Foreskin keratinocyte (primary cell): ENCODE measurements at places on chromosomes 4 and X.
A peak's percentile ranks its signal among the peaks of the same experiment; 100 is the strongest.

- DNase-seq, result no peak
Measured at GRCh38 chr4:174255786-174256185, 27.7 kb downstream of the FBXO8 start.

DNA sequence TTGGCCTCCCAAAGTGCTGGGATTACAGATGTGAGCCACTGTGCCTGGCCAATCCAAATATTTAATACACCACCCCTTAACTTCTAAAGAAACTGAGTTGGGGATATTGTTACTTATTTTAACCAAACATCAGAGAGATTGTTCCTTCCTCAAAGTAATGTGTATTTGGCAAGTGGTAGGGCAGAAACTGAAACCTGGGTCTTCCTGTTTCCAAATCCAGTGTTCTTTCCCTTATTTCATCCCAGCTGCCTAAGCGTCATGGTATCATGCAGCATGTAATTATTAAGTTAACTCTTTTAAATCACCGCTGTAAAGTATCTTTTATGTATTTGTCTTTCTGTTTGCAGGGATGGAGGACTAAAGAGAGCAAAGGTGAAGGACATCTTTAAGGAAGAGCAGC is 68.4 kb downstream of the GPAT3 start:
- no peak for DNase-seq

DNA sequence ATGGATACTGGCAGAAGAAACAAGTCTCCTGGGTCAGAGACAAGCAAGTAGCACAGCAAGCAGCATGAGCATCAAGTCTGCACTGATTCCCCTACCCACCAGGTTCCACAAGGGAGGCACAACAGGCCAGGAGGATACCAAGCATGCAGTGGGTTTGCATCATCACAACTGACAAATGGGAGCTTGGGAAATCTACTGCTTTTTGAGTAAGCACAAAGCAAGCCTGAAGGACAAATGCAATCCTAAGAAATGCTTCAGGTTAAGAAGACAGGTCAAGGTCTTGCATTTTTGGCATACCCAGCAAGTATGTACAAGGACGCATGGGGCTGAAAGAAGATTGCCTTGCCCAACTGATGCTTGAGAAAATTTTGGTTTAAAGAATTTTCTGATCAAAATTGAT is 279.6 kb downstream of the PDGFC start:
- DNase-seq, result no peak

DNA sequence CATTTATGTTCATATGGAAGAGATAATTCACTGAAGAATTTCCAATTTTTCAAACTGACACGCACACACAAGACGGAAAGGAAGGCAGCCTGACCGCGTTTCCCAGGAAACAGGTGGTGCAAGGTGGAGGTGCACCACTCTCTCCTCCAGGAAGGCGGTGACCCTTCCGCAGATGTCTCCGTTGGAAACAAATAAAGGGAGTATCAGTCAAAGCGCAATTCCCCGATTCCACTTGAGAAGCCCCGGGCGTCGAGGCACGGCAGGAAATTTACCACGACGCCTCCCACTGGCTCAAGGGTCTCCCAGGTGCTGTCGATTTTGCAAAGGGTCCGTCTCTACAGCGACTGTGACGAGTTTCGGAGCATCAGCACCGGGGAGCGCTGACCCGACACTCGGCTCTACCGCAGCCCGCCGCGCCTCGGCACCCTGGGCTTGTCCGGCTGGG is 770 bp upstream of the TIGD2 start:
- DNase-seq, result peak; percentile 23

- peak; percentile 62 for DNase-seq
Measured at GRCh38 chr4:7196736-7197135, 4.4 kb downstream of the SORCS2 start.

DNA sequence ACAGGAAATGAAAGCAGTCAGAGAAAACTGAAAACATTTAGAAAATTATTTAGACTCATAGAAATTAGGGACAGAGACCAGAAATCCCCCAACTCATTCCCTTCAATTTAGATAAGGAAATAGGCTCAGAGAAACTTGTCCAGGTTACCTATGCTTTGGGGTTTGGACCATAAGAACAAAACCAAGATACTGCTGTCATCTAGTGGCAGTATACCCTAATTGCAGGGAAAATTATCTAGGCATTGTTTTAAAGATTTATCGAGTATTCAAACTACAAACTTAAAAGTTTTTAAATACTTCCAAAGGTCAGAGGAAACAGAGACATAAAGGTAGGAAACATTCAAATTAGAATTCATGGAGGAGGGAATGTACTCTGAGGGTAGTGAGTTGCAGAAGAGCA is 67.0 kb upstream of the KLHL13 start:
- no peak for DNase-seq

DNA sequence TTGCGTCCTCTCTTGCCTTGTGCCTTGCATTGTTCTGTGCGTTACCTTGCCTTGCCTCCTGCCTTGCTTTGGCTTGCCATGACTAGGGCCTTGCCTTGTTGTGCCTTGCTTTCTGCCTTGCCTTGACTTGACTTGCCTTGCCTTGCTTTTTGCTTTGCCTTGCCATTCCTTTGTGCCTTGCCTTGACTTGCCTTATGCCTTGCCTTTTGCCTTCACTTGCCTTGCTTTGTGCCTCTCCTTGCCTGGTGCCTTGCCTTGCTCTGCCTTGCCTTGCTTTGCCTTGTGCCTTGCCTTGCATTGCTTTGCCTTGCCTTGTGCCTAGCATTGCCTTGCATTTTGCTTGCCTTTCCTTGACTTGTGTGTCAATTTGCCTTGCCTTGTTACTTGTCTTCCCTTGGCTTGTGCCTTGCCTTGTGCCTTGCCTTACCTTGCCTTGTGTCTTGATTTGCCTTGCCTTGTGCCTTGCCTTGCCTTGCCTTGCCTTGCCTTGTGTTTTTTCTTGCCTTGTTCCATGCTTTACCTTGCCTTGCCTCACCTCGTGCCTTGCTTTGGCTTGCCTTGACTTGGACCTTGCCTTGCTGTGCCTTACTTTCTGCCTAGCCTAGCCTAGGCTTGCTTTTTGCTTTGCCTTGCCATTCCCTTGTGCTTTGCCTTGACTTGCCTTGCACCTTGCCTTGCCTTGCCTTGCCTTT is 95.8 kb downstream of the TAB3 start:
- DNase-seq, result peak; percentile 61

GRCh38 chr4:137997496-137997895 is 244.7 kb downstream of the SLC7A11 start:
- peak; percentile 82 for DNase-seq

GRCh38 chr4:11650801-11651596 is 222.3 kb upstream of the HS3ST1 start:
- no peak for DNase-seq

DNA sequence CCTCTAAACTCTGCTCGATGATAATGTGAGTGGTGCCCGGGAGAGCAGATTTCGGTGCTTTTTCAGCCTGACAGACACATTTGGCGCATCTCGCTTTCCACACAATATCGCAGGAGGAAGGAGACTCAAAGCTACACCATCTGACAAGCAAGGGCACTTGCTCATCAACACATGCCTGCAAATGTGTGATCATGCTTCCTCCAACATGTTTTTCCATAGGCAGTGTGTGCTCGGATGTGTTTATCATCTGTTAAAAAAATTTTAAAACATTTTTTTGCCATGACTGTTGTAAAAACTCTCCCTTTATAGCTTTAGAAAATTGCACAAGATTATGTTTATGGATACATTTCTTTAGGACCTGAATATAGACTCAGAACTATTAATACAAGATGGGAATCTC is 170.3 kb upstream of the PUDP start:
- DNase-seq, result no peak

DNA sequence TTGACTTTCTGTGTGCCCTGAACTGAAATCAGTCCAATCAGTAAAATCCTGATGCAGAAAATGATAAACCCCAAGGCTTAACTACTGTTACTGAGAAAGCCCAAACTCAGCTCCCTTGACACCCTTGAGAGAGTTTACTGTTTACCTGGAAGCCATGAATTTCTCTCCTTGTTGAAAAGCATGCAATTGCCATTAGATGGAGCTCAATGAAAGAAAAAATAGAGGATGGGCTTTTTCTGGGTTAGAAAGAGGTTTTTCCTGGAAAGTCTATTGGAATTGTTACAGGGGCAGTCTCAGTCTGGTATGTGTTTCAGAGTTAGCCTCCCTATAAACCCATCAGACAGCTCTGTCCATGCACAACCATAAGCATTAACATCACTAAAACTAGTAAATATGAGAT is 66.4 kb upstream of the C4orf54 start:
- no peak for DNase-seq

DNA sequence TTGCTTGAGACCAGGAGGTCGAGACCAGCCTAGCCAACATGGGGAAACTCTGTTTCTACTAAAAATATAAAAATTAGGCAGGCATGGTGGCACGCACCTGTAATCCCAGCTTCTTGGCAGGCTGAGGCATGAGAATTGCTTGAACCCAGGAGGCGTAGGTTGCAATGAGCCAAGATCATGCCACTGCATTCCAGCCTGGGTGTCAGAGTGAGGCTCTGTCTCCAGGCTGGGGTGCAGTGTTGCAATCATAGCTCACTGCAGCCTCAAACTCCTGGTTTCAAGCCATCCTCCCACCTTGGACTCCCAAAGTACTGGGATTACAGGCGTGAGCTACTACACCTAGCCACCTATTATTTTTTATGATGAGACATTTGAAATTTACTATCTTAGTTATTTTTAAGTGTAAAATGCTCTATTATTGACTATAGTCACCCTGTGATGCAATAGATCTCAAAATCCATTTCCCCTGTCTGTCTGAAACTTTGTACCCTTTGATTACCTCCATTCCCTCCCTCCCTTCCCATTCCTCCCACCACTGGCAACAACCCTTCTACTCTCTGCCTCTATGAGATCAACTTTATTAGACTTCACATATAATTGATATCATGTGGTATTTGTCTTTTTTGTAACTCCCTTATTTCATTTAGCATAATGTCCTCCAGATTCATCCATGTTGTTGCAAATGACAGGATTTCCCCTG is 23.4 kb downstream of the HMGB3 start:
- no peak for DNase-seq

DNA sequence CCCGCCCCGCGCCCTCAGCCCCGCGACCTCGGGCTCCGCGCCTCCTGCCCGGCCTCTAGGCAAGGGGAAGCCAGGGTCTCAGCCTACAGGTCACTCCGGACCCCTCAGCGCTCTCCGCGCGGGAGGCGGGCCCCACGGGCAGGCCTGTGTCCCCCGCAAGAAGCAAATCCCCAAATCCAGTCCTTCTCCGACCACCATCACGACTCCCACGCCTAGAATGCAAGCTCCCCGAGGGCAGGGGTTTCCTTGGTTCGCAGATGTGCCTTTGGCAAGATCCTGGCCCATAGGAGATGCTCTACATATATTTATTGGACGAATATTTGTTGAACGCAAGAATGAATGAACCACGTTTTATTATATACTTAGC is 260 bp upstream of the CCDC149 start:
- no peak for DNase-seq

- DNase-seq, result no peak
Measured at GRCh38 chr4:61994036-61994435, 793.9 kb downstream of the ADGRL3 start.

DNA sequence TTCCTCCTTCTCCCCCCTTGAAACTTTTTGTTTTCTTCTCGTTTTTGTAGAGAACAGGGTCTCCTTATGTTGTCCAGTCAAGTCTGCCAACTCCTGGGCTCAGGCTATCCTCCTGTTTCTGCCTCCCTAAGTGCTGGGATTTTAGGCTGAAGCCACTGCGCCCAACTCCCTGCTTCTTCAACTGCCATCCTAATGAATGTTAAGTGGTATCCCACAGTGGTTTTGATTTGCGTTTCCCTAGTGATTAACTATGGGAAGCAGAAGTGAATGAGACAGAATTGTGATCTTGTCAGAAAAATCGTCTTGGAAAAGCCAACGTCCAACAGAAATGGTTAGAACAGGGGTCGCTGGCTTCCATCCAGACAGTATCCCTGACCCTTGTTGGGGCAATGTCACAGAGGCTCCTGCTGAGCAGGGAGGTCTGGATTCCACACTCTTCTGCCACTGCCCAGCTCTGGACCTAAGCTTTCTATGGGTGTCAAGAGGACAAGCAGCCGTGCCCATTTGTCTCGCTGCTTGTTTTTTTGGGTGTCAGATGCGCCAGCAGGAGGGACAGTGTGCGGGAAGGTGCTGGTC is 869 bp upstream of the ADD1 start:
- peak; percentile 10 for DNase-seq

DNA sequence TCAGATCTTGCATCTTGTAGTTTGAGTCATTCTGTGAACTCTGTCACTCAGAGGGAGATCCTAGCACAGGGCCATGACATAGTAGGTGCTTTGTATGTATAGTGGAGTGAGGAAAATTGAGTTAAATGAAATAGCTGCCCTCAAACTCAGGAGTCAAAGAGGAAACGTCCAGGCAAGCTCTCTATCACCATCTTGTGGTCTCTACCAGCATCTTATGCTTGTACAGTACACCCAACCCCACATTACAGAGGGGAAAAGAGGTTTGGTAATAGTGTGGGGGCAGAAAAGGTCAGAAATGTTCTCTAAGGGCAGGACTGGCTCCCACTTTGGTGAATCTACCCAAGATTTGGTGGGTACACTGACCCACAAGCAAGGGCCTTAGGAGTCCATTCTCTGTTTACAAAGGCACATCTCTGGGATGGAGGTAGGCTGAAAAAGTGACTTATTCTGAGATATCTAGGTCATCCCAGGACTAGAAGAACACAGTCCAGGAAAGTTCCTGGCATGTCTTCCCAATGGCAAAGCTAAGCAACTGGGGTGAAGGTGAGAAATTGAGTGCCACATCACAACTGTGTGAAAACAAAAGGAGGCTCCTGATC is 131.8 kb downstream of the OR13H1 start:
- no peak for DNase-seq

GRCh38 chr4:171588764-171589163 is 224.4 kb upstream of the GALNTL6 start:
- DNase-seq, result no peak

- DNase-seq, result no peak
Measured at GRCh38 chrX:92232182-92232581, 453.0 kb downstream of the PCDH11X start.

GRCh38 chr4:101655005-101655404 is 135.5 kb upstream of the BANK1 start:
- DNase-seq, result no peak

GRCh38 chrX:110419512-110419911 is 60.9 kb downstream of the RTL9 start:
- DNase-seq, result no peak

DNA sequence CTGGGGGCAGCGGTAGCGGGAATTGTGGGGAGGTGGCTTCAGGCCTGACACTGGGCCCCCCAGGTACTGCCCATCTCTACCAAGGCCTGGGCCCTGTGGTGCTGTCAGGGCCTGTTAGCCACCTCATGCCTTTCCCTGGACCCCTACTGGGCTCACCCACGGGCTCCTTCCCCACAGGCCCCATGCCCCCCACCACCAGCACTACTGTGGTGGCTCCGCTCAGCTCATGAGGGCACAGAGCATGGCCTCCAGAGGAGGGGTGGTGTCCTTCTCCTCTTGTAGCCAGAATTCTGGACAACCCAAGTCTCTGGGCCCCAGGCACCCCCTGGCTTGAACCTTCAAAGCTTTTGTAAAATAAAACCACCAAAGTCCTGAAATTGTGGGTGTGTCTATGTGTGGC is 7.5 kb downstream of the GATA1 start:
- no peak for DNase-seq

- DNase-seq, result peak; percentile 5
Measured at GRCh38 chr4:25590171-25590570, 65.5 kb upstream of the SLC34A2 start.

GRCh38 chr4:124055896-124056295 is 656.6 kb downstream of the ANKRD50 start:
- no peak for DNase-seq

GRCh38 chrX:34810364-34810763 is 132.2 kb upstream of the FAM47B start:
- DNase-seq, result peak; percentile 37
